ENCODE measurements at places on chromosomes 16 and 17.

- peaks cover 3% of the 10 kb centered on the region for H3K4me1 ChIP-seq
- no peak for DNase-seq
- peaks cover 55% of the 10 kb centered on the region for H3K27me3 ChIP-seq
- no peak overlapping the region for H3K27ac ChIP-seq
- no peak overlapping the region for H3K4me3 ChIP-seq
Observed at GRCh38 chr16:89001117-89002027, 24.4 kb upstream of the CBFA2T3 start.

DNA sequence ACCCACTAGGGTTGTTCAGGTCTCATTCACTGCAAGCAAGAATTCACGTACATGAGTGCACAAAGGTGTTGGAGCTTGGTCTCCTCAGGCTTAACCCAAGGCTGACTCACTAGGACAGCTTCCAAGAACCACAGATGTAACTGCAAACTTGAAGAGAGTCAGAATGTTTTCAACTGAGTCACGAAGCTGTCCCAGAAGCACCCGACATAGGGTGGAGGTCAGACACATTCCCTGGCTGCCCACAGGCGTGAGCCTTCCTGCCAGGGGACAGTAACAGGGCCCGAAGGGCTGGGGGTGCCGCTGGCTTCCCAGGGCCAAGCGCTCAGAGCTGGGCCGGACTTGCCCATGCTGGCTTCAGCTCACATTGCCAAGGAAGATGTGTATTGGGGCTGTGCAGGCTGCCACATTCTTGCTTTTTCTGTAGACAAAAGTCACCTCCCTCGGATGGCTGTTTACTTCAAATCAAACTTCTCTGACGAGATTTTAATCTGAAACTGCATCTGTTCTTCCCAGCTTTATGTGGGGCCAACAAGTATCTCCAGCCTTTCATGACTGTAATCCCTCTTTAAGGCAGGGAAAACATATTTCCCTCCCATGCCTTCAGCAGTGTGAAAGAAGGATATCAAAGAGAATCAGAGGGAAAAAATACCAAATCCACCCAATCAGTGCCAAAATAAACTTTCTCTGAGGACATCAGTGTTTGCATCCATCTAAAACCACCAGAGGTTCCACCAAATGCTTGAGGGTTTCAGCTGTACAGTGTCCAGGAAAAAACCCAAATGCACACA, 14.3 kb downstream of the CMTM3 start:
- H3K4me1 ChIP-seq: peaks cover 32% of the 10 kb centered on the region
- H3K36me3 ChIP-seq: peaks cover 17% of the 10 kb centered on the region
- H3K27me3 ChIP-seq: no peaks in the 10 kb centered on the region

DNA sequence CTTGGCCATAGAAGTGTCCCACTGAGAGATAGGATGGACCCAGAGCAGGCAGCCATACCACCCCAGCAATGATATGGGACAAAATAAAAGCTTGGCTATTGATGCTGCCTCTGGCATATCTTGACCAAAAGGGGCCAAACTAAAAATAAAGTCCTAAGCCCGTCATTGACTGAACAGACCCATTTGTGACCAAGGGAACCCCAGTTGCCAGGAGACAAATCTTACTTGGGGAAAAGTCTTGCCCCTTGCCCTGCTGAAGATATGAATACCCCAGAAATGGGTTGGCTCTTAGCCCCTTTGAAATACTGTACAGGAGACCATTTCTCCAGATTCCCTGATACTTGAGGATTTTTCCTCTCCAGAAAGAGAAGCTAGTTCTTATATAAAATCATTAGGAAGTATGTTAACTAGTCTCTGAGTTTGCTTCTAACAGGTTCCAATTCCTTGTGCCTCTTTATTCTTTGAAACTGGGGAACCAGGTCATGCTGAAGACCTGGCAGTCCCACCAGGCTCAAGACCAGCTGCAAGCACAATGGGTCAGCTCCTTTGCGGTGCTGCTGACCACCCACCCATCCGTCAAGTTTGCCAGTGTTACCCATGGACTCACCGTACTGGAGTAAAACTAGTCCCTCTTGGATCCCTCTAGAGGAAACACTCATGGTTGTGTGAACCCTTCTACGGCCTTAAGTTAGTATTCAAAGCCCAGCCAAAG, 31.0 kb upstream of the LCMT1 start:
- DNase-seq: no peak
- H3K4me1 ChIP-seq: no peaks in the 10 kb centered on the region
- H3K36me3 ChIP-seq: no peaks in the 10 kb centered on the region
- no peak overlapping the region for H3K27ac ChIP-seq

DNA sequence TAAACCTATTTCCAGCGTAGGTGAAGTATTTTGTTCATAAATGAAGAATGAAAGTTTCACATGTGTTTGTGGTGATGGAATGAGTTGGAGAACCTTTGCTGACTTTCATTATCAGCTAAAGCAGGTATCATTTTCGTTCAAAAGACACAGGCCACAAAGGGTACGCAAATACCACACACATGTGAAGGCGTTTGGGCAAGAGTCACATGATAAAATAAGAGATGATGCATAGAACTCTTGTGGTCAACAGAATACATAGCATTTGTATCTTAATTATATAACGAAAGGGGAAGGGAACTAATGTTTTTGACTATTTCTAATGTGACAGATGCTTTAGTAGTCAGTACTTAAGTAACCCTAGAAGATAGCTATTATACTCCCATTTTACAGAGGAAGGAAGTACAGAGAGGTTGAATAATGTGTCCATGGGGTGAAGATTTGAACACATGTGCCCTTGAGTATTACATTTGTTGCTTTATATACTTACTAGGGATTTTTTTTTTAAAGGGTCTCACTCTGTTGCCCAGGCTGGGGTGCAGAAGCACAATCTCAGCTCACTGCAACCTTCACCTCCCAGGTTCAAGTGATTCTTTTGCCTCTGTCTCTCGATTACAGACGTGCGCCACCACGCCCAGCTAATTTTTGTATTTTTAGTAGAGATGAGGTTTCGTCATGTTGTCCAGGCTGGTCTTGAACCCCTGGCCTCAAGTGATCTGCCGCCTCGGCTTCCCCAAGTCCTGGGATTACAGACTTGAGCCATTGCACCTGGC, 4.8 kb downstream of the RPA1 start:
- no peak for DNase-seq
- peaks cover 6% of the 10 kb centered on the region for H3K36me3 ChIP-seq
- H3K4me1 ChIP-seq: peaks cover 3% of the 10 kb centered on the region
- no peak overlapping the region for H3K4me3 ChIP-seq

- no peak overlapping the region for H3K27ac ChIP-seq
- H3K27me3 ChIP-seq: peaks cover 6% of the 10 kb centered on the region
- no peak overlapping the region for H3K4me3 ChIP-seq
- peaks cover 5% of the 10 kb centered on the region for H3K4me1 ChIP-seq
- H3K36me3 ChIP-seq: no peaks in the 10 kb centered on the region
- no peak for DNase-seq
Observed at GRCh38 chr17:46003907-46004748, 5.1 kb downstream of the STH start.

GRCh38 chr17:57211543-57211942, 44.8 kb upstream of the MSI2 start:
- peak; percentile 39 for DNase-seq
- no peak overlapping the region for H3K4me3 ChIP-seq
- H3K4me1 ChIP-seq: no peaks in the 10 kb centered on the region
- H3K36me3 ChIP-seq: no peaks in the 10 kb centered on the region
- H3K27me3 ChIP-seq: no peaks in the 10 kb centered on the region

- H3K4me3 ChIP-seq: no peak overlapping the region
- no peak overlapping the region for H3K27ac ChIP-seq
- no peaks in the 10 kb centered on the region for H3K36me3 ChIP-seq
- no peaks in the 10 kb centered on the region for H3K27me3 ChIP-seq
Observed at GRCh38 chr17:29821897-29822296, 108.1 kb downstream of the SSH2 start.

DNA sequence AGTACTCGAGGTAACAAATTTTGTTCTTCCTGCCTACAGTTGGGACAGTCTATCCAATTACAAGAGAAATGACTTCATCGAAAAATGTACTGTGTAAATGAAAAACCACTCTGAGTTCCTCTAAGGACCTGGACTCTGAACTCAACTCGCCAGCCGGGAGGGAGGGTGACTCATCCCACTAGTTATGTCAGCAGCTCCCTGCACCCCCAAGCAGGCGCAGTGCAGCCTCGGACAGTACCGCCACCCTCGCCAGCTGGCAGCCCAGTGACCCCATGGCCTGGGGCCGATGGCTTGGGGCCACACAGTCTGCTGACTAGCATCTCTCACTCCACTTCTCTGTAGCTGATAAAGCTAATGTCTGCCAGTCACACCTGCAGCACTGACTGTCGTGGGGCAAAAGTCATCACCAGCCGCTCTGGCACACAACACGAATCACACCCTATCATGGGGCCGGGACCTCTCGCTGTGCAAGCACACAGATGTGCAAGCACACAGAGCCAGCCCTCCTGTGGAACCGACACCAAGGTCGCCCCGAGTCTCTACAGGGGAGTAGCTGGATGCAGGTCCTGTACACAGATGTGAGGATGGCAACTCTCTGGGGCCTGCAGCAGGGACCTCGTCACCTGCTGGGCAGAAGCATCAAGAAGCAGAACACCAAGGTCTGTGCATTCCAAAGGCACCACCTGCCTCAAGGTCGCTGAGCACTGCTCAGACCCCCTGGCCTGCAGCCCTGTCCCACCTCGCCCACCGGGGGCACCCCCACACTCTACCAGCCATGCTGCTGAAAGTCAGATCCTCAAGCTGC, 5.7 kb downstream of the CSNK1D start:
- no peaks in the 10 kb centered on the region for H3K27me3 ChIP-seq
- peak; percentile 98 for DNase-seq
- peak overlapping the region; percentile 64 for H3K4me3 ChIP-seq
- H3K36me3 ChIP-seq: peaks cover 61% of the 10 kb centered on the region
- peaks cover 44% of the 10 kb centered on the region for H3K4me1 ChIP-seq

- H3K36me3 ChIP-seq: no peaks in the 10 kb centered on the region
- no peaks in the 10 kb centered on the region for H3K4me1 ChIP-seq
- no peak overlapping the region for H3K4me3 ChIP-seq
Observed at GRCh38 chr16:66774981-66775380, 23.6 kb upstream of the DYNC1LI2 start.

DNA sequence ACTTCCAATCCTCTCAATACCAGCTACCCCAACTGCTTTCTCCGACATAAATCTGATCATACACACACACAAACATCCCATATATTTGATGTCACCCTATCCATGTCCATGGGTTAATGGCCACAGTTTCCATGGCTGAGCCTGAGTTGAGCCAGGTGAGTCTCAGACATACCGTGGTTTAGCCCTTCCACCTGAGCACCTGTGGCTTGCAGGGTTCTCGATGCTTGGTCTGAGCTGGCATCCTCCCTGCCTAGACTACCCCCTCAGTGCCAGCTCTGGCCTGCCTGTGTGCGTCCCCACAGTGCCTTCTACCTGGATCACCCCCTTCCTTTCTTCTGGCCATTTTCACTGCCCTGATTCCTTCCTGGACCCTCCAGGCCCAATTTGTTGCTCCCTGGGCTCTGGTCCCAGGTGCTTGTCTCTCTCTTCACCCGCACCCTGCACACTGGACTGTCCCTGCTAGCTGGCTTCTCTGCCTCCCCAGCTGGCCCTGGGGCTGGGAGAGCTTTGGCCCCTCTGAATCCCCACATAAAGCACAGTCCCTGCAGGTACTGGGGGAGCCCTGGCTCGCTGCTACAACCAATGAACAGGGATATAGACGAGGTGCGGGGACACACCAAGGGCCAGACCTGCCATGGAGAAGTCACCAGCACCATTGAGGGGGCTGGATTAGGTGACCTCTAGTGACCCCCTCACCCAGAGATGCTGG, 7.4 kb downstream of the ELMO3 start:
- no peaks in the 10 kb centered on the region for H3K27me3 ChIP-seq
- no peak overlapping the region for H3K4me3 ChIP-seq
- H3K4me1 ChIP-seq: peaks cover 23% of the 10 kb centered on the region
- peaks cover 50% of the 10 kb centered on the region for H3K36me3 ChIP-seq

DNA sequence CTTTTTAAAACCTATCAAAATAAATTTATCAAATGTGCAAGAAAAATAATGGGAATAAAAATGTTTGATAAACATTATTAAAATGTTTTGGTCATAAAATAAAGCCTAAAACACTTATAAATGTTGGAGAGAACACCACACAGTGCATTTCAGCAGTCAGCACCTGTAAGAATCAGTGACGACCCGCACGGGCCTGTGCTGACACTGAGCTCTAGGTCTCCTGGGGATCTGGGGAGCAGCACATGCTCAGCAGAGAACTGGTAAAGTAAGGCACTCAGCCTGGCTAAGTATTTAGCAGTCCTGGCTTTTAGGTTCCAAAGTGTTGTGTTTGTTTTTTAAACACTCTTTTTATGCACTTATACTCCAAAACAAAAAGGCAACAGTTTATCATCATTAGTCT, 46.9 kb downstream of the HELZ start:
- H3K27ac ChIP-seq: no peak overlapping the region
- H3K4me3 ChIP-seq: no peak overlapping the region
- H3K4me1 ChIP-seq: peaks cover 2% of the 10 kb centered on the region
- H3K27me3 ChIP-seq: no peaks in the 10 kb centered on the region
- DNase-seq: no peak

DNA sequence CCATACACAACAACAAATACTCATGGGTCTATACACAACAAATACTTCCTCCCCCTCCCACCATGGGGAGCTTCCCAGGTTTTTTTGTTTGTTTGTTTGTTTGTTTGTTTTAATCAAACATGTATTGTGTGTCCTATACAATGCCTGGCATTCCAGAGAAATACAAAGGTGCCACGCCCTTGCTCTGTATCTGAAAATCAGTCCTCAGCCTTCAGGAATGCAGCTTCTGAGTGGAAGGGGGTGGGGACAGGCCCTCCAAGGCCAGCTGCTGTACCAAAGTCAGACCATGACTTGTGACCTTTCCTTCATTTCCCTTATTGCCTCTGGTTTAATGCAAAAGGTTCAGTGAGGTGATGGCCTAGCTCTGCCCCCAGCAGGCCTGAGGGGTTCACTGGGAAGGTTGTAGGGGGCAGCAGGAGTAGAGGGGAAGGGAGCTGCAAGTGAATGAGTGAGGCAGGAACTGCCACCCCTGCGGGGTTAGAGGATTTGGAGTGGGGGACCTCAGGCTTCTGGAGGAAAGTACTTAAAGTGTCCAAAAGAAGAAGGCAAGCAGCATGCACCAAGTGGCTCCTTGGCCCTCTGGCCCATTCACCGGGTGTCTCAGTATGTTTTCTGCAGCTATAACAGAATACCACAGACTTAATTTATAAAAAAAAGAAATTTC, 105.2 kb downstream of the CLEC16A start:
- peaks cover 43% of the 10 kb centered on the region for H3K36me3 ChIP-seq
- no peak for DNase-seq
- H3K27me3 ChIP-seq: no peaks in the 10 kb centered on the region
- no peak overlapping the region for H3K27ac ChIP-seq
